Fibroblast of lung (primary cell): ENCODE measurements at places on chromosomes 1 and 21. TPM values are rescaled to one million over a fixed set of nuclear protein-coding genes. Genes with fewer than 3 reads are reported as not detected.

- H3K4me3 ChIP-seq, result no peak overlapping the region
- peaks cover 3% of the 10 kb centered on the region for H3K27me3 ChIP-seq
- H3K4me1 ChIP-seq, result peaks cover 10% of the 10 kb centered on the region
Observed at GRCh38 chr1:39654291-39654690, 14.8 kb upstream of the HEYL start.

DNA sequence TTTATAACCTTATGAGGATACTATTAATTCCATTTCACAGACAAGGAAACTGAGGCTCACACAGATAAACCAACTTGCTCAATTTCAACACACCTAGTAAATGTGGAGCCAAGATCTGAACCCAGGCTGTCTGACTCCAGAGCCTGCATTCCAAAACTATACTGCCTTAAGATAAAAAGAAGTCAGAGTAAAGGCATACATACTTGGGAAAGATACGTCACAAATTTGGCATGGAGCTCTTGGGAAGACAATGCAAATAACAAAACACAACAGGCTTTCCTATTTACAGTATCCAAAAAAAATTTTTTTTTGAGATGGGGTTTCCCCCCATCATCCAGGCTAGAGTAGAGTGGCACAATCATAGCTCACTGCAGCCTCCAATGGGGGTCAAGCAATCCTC is 5.9 kb downstream of the AKT3 start:
- no peak overlapping the region for H3K27ac ChIP-seq
- no peaks in the 10 kb centered on the region for H3K36me3 ChIP-seq
- peaks cover 11% of the 10 kb centered on the region for H3K4me1 ChIP-seq
- H3K27me3 ChIP-seq, result no peaks in the 10 kb centered on the region

DNA sequence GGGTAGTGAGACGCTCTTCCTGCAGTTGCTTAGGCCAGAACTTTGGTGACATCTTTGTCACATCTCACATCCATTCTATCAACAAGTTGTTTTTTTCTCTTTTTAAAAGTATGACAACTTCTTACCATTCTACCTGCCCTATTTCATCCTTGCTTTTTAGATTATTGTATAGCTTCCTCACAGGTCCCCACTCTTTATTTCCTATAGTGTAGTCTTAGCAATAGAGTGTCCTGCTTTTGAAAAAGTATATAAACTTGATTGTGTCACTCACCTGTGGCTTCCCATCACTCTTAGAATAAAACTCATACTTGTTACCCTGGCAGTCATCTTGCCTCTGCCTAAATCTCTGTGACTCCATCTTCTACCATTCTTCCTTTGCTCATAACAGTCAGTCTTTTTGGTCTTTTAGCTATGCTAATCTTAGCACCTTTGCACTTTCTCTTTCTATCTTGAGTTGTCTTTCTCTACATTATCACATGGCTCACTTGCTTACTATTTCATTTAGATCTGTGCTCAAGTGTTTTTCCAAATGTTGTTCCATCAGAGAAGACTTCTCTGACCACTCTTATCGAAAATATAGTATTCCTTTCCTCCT is 9.5 kb downstream of the CDC73 start:
- no peak overlapping the region for H3K4me3 ChIP-seq
- H3K27me3 ChIP-seq, result no peaks in the 10 kb centered on the region
- H3K4me1 ChIP-seq, result no peaks in the 10 kb centered on the region

DNA sequence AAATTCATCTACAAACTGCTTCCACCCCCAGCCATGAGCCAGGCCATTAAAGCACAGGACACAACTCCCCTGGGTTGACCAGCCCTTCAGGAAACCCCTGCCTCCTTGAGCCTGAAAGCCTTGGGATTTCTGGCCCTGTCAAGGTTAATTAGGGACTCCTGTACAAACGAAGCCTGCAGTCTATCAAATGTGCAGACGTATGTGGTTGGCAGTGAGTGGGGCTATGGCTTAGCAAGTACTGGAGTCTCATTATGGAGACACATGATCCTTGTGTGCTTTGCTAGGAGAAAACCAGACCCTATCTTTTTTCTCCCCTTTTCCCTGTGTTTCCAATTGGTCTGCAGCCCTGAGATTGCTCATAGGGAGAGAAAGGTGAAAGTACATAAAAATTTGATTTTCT is 588.3 kb upstream of the USP24 start:
- no peaks in the 10 kb centered on the region for H3K36me3 ChIP-seq
- no peak overlapping the region for H3K27ac ChIP-seq
- no peak for DNase-seq
- no peak overlapping the region for H3K4me3 ChIP-seq
- H3K4me1 ChIP-seq, result no peaks in the 10 kb centered on the region
- H3K27me3 ChIP-seq, result no peaks in the 10 kb centered on the region

DNA sequence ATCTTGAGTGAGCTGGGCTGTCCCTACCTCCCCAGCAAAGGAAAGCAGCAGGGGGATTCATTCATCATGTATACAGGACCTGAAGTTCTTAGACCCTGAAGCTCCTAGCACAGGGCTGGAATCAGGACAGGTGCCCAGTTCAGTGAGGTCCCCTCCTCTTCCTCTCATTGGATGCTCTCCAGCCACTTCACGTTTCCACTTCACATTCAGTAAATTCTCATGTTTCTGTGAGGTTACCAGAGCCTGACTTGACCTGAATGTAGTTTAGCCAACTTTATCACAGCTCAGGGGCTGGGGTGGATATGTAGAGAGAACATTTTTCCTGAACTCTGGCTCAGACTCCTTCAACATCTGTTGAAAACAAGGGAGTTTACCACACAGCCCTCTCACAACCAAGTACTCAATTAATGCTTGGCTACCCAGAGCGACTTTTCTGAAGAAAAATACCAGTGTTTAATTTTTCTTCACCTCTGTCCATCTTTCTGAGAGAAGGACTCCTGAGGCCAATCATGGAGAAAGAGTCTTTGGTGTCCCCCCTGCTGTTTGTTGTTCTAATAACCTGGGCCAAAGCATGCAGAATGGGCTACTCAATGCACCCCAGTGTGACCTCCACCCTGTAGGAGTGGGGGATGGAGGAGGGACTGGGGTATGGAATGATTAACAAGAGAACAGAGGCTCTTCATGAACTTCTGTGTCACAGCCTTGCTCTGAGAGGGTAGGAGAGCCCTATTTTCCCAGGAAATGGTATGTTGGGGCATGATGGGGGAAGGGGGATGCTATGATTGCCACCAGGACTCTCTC is 108.3 kb upstream of the FGGY start:
- H3K4me1 ChIP-seq, result no peaks in the 10 kb centered on the region
- H3K27me3 ChIP-seq, result no peaks in the 10 kb centered on the region
- H3K4me3 ChIP-seq, result no peak overlapping the region
- no peak for DNase-seq
- H3K27ac ChIP-seq, result no peak overlapping the region

The TCHHL1 gene
- total RNA-seq, result not detected in 2 replicates

- H3K4me3 ChIP-seq, result no peak overlapping the region
- DNase-seq, result no peak
- peaks cover 23% of the 10 kb centered on the region for H3K4me1 ChIP-seq
- H3K36me3 ChIP-seq, result no peaks in the 10 kb centered on the region
Observed at GRCh38 chr1:159908031-159908940, 8.3 kb upstream of the CFAP45 start.

The TMEM82 gene
- total RNA-seq, result not detected in 2 replicates

GRCh38 chr1:23018661-23019093 is 591 bp upstream of the KDM1A start:
- H3K36me3 ChIP-seq, result no peaks in the 10 kb centered on the region
- no peaks in the 10 kb centered on the region for H3K4me1 ChIP-seq
- H3K27me3 ChIP-seq, result no peaks in the 10 kb centered on the region
- H3K4me3 ChIP-seq, result peak overlapping the region; percentile 95
- no peak for DNase-seq

- H3K4me3 ChIP-seq, result no peak overlapping the region
- H3K4me1 ChIP-seq, result no peaks in the 10 kb centered on the region
Observed at GRCh38 chr1:95451054-95451453, 217.0 kb downstream of the RWDD3 start.

DNA sequence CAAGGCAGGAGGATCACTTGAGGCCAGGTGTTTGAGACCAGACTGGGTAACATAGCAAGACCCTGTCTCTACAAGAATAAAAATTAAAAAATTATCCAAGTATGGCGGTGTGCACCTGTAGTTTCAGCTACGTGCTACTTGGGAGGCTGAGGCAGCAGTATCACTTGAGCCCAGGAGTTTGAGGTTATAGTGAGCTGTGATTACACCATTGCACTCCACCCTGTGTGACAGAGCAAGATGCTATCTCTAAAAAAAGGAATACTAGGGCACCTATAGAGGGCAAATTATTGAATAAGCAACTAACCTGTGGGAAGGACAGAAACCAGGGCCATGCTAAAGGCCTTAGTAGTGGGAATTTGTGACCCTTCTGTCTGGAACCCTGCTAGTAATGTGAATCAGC is 86.1 kb downstream of the TENT5C start:
- H3K4me3 ChIP-seq, result no peak overlapping the region
- DNase-seq, result no peak

The LENEP gene
- 0.26 TPM in 1 of 2 replicates, not detected in the other for total RNA-seq

- peak overlapping the region; percentile 94 for H3K4me3 ChIP-seq
- peaks cover 4% of the 10 kb centered on the region for H3K4me1 ChIP-seq
- H3K27ac ChIP-seq, result peak overlapping the region; percentile 98
- no peaks in the 10 kb centered on the region for H3K27me3 ChIP-seq
- peak; percentile 89 for DNase-seq
Observed at GRCh38 chr1:179141592-179142251, 59.9 kb downstream of the TOR3A start.

- no peak overlapping the region for H3K4me3 ChIP-seq
- DNase-seq, result no peak
- no peaks in the 10 kb centered on the region for H3K27me3 ChIP-seq
- H3K27ac ChIP-seq, result no peak overlapping the region
- no peaks in the 10 kb centered on the region for H3K36me3 ChIP-seq
Observed at GRCh38 chr1:116379674-116380498, 6.8 kb downstream of the ATP1A1 start.

DNA sequence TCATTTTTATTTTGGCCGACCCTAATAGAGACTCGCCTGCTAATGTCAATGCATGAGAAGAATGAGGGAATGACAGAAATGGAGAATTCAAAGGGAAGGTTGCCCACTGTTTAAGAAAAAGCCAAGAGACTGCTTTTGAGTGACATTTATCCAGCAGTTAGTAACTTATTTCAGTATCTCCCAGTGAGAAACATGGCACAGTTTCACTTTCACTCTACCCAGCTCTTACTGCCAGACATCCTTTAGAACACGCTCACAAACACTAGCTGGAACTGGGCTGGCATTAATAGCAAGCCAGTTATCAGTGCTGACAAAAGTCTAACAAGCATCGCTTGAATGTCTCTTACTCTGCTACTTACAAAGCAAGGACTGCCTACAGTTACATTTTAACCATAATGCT is 8.5 kb downstream of the GGPS1 start:
- no peaks in the 10 kb centered on the region for H3K4me1 ChIP-seq
- peak overlapping the region; percentile 11 for H3K27ac ChIP-seq
- DNase-seq, result no peak
- no peaks in the 10 kb centered on the region for H3K27me3 ChIP-seq
- no peak overlapping the region for H3K4me3 ChIP-seq

The HOOK1 gene
- under 0.01 TPM in 2 replicates for total RNA-seq

The IFI44 gene
- 21.6 and 28.9 TPM in 2 replicates for total RNA-seq

DNA sequence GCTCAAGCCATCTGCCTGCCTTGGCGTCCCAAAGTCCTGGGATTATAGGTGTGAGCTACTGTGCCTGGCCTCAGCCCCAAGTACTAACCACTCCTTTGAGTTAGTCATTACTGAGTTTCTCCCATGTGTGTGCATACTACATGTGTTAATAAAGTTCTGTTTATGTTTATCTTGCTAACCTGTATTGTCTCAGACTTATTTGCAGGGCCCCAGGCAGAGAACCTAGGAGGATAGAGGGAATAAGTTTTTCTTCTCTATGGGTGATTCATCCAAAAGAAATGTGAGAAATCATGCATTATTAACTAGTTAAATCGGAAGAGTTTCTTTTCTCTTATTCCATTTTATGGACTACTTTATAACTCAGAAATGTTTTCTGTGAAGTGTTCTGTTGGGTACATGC is 203.9 kb upstream of the CACYBP start:
- no peaks in the 10 kb centered on the region for H3K27me3 ChIP-seq
- H3K36me3 ChIP-seq, result no peaks in the 10 kb centered on the region
- DNase-seq, result no peak

DNA sequence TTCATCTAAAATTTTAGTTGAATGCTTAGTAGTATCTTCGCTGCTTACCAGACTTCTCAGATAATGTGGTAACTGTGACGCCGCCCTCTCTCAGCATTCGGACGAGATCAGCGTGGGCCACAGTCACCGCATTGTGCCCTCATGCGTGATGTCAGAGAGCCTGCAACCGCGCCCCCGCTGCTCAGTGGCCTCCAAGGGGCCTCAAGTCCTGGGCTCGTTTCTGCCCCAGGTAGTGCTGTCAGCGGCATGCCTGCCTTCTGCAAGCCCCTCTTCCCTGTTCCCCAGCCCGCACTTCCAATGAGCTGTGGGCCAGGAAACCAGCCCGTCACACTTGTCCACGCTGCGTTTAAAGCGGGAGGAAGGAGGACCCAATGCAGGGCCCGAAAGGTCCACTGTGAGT is 61.6 kb upstream of the TRAPPC10 start:
- H3K27me3 ChIP-seq, result no peaks in the 10 kb centered on the region
- no peaks in the 10 kb centered on the region for H3K36me3 ChIP-seq
- H3K4me1 ChIP-seq, result no peaks in the 10 kb centered on the region

DNA sequence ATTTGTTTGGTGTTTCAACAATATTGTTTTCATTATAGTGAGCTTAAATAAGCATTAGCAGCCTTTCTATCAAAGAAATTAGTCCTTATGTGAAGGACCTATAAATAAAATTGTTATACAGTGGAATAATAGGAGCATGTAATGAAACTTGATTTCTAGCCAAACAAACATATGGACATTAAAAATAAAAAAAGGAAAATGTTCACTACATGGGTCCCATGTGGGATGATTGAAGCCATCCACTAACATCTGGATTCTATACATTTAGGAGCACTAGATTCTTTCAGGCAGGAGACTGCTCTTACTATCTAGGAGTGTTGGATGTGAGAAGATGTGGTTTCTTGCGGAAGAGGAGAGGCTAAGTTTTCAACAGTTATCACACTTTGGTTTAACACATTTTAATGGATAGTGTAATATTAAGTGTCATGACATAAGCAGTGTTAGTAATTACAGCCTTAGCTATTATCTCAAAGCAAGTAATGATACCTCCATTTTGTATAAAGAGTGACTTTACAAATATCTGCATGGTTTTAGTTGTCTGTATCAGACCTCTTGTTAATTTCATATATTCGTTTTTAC is 62.3 kb downstream of the LYPLAL1 start:
- H3K27me3 ChIP-seq, result no peaks in the 10 kb centered on the region
- H3K36me3 ChIP-seq, result no peaks in the 10 kb centered on the region
- no peak overlapping the region for H3K4me3 ChIP-seq
- H3K27ac ChIP-seq, result no peak overlapping the region

- peaks cover 9% of the 10 kb centered on the region for H3K27me3 ChIP-seq
- H3K4me1 ChIP-seq, result no peaks in the 10 kb centered on the region
Observed at GRCh38 chr1:228437424-228437962, 20.8 kb upstream of the TRIM17 start.

The CELSR2 gene
- 3.1 and 3.5 TPM in 2 replicates for total RNA-seq

GRCh38 chr1:232966663-232967062 is 16.3 kb downstream of the NTPCR start:
- no peak for DNase-seq
- no peaks in the 10 kb centered on the region for H3K27me3 ChIP-seq
- H3K4me1 ChIP-seq, result peaks cover 4% of the 10 kb centered on the region
- H3K36me3 ChIP-seq, result no peaks in the 10 kb centered on the region
- no peak overlapping the region for H3K27ac ChIP-seq
